ENCODE measurements at places on chromosomes 3 and 15.

- DNase-seq, result no peak
These were observed 23.9 kb upstream of the PIGZ start for GRCh38 chr3:196992461-196993065.

DNA sequence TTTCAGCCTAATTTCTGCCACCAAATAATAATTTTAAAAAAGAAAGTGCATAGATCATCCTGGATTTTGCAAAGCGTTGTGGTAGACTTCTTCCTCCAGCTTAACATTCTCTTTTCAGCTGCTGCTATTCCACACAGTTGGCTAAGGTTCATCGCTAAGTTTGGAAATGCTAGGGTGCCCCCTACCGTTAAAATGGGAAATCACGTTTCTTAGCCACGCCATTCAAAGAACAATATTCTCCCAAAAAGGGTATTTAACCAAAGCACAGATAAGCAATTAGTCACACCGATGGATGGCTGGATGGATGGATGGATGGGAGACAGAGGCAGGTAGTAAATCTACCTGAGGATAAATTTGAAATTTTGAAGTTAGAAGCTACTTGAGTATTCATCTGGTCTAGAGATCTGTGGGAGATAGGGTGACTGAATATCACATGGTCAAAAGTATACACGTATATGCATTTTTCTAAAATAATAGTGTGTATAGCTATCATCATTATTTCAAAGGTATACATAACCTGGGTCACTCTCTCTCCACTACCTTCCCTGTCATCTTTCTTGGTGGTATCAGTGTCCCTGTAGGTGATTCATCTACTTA, 67.2 kb downstream of the EFHB start:
- peak; percentile 51 for DNase-seq

DNA sequence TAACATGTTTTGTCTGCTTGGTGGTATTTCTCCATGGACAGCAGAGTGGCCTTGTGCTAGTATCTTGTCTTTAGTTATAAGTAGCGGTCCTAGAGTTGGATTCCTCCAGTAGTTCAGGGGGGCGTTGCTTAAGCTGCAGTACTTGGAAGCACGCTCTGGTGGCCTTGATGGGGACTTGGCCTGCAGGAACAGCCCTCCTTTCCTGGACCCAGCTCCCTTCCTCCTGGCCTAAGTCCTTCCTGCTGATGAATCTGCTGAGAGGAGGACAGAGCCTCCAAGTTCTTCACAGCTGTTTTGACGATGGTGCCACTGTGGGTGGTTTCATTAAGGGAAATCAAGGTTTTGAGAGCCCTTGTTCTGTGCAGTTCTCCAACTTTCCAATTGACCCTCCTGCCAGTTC, 38.6 kb upstream of the SEC22A start:
- DNase-seq, result no peak

- DNase-seq, result no peak
These were observed 1146.7 kb downstream of the IGSF11 start for GRCh38 chr3:117887901-117888300.

DNA sequence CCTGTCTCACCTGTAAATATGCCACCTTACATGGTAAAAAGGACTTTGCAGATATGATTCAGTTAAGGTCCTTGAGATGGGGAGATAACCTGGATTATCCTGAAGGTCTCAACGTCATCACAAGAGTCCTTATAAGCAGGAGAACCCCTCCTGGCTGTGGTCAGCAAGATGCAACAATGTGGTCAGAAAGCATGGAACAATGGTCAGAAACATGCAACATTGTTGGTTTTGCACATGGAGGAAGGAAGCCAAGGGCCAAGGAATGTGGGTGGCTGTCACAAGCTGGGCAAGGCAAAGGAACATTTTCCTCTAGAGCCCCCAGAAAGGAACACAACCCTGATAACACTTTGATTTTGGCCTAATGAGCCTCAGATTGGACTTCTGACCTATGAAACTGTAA, 9.4 kb upstream of the SUMF1 start:
- DNase-seq, result no peak

DNA sequence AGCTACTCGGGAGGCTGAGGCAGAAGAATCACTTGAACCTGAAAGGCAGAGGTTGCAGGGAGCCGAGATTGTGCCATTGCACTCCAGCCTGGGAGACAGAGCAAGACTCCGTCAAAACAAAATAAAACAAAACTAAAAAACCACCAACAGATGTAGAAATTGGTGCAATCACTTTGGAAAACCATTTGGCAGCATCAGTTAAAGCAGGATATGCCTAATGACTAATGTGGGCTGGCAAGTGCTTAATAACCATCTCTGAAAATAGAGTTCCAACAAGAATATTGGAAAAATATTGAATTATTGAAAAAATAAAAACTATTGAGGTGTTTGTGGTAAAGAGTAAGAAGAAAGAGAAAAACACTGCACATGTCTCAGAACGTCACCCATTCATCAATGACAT, 16.1 kb upstream of the RTP3 start:
- no peak for DNase-seq

GRCh38 chr3:170802164-170803151, 67.5 kb downstream of the RPL22L1 start:
- no peak for DNase-seq

DNA sequence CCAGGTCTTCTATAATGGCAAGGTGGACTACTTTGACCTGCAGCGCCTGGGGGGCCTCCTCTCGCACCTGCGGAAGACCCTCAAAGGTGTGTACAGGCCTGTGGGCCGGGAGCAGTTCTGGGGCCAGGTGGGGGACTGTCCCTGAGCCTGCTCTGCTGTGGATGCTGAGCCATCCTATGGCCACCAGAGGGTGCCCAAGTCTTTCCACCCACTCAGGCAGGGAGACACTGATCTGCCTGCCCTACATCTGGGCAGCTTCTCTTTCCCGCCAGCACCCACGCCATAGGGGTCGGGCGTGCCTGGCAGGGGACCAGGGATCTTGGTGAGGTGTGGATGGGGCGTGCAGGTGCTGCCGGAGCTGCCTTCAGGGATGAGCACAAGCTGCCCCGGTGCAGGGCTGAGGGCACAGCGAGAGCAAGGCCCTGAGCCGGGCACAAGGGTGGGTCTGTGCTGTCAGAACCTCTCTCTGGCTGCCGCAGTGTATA, 14.1 kb downstream of the RNF123 start:
- DNase-seq, result peak; percentile 52

DNA sequence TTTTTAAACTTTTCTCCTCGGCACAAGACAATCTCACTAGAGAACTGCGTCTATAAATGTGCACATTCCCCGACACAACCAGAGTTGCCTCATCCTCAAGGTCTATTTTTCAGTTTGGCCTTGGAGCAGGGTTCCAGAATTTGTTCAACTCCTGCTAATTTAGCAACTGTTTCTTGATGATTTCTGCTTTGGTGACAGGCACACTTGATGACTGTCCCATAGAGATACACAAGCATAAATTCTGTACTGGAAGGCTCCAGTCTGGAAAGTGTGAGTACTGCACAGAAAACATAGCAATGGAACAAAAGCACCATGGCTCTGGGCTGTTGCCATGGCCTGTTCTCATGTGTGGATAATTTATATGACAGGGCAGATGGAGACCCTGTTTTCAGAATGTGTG, 379.6 kb upstream of the PDZRN3 start:
- no peak for DNase-seq

DNA sequence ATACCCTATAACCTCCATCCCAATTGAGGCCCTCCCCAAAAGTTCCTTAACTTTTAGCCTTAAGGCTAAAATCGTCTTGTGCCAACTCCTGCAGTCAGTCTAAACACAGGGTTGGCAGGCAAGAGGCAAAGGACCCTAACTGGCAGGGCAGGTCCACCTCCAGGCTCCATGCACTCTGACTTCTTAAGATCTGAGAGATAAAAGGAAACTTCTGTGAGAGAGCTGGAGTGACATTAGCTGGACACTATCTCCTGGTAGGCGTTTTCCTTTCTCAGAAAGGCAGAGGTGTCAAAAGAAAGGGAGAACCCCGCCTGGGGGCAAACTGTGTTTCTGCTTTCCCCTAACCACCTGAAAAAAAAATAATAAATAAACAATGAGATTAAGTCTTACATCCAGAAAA, 3.6 kb downstream of the CHSY1 start:
- DNase-seq, result no peak

GRCh38 chr15:64515825-64516224, 55.4 kb downstream of the ZNF609 start:
- no peak for DNase-seq

- no peak for DNase-seq
These were observed 436.1 kb downstream of the TUSC7 start for GRCh38 chr3:117145677-117146076.

DNA sequence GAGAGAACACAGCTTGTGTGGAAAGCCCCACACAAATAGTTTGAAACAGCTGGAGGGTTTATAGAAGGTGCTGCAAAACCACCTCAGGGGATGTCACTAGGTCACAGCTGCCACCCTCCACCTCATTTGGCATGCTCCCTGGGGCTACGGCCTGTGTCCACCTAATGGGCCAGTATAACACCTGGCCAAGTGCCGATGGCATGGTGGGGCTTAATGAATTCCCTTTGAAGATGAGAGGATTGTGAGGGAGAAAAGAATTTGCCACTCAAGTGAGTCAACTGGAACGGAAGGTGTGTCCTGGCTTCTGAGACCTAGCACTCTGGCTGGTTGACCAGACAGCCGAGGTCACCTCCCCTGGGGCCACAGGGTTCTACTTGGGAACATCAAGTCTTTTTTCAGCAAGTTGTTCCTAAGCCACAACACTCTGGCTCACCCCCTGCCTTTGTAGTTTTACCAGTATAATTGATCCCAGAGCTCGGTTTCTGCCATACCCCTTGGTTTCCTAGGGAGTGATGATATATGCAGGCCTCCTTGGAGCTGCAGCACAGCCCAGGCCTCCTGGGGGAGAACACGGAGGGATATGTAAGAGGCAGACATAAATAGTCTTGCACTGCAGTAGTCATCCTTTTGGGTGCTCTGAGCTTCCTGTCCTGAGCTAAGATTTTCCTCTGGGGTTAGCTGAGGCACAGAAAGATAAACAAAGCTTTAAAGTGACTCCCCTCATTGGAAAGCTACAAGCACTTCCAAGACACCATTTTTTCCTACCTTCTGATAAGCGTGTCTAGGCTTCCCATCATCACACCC, 178.2 kb upstream of the LPP start:
- DNase-seq, result peak; percentile 51
